ENCODE measurements at places on chromosomes 11 and 22.

GRCh38 chr11:69409812-69410645 is 71.4 kb upstream of the LINC01488 start:
- no peak for DNase-seq

- no peak for DNase-seq
Observed at GRCh38 chr22:42673898-42674401, 24.8 kb upstream of the CYB5R3 start.

GRCh38 chr11:17548444-17548843 is 1.4 kb downstream of the OTOG start:
- DNase-seq = no peak

DNA sequence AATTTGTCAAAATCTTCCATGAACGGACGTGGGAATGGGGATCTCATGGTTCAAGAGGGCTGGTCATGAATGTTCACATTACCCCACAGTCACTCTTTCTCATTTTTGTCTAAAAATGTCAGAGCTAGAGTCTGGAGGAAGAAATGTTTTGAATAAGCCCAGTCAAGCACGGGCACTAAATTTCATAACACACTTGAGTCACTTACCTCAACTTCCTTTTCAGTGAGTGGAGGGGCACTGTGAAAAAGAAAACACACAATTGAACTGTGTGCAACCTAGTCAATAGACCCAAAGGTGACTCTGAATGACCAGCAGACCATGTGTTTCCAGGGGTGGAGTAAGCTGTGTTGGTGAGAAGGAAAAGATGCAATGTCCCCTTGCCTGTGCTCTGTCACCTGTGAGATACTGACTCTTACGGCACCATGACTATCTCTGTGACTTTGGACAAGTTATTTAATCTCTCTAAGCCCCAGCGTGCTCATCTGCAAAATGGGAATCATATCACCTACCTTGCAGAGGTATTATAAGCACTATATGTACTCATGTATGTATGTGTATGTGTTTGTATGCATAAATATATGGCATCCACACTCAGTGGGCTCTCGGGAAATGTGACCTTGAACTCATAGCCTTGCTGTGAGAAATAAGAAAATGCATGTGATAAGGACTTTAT is 38.2 kb upstream of the LYVE1 start:
- DNase-seq = no peak

DNA sequence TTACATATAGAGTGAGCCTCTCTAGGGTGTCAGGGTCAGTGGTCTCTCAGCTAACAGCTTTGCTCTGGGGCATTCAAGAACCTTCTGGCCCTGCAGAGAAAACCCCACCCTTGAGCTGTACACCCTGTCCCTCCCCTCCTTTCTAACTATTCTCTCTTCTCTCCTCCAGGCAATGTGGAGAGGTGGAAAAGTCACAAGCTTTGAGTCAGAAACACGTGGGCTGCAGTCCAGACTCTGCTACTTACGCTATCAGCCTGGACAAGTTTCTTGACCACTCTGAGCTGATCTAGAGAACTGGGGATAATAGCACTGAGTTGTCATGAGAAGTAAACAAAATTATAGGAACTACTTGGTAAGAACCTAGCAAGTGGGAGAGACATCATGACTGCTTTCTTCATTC is 10.7 kb upstream of the FAM83F start:
- no peak for DNase-seq

GRCh38 chr22:45863981-45864751 is 112.8 kb downstream of the WNT7B start:
- DNase-seq = peak; percentile 72

DNA sequence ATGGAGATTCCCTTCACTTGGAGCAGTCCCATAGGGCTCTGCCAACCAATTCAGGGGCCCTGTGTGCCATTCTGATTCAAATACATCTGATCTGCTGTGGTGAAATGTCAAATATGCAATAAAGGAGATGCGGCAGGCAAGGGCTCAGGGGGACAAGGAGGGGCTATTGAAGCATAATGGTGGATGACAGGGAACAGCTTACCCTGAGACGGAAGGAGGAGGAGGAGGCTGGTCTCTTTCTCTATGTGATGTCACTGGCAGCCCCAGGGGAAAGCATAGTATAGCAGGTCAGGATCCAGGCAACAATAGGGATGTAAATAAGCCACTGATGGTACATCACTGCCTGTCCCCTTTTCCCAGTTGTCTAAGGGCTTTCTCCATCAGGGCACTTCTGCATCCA is 350.9 kb upstream of the SYN3 start:
- DNase-seq = no peak

- DNase-seq = no peak
Observed at GRCh38 chr22:20147237-20147988, 3.4 kb downstream of the CCDC188 start.

DNA sequence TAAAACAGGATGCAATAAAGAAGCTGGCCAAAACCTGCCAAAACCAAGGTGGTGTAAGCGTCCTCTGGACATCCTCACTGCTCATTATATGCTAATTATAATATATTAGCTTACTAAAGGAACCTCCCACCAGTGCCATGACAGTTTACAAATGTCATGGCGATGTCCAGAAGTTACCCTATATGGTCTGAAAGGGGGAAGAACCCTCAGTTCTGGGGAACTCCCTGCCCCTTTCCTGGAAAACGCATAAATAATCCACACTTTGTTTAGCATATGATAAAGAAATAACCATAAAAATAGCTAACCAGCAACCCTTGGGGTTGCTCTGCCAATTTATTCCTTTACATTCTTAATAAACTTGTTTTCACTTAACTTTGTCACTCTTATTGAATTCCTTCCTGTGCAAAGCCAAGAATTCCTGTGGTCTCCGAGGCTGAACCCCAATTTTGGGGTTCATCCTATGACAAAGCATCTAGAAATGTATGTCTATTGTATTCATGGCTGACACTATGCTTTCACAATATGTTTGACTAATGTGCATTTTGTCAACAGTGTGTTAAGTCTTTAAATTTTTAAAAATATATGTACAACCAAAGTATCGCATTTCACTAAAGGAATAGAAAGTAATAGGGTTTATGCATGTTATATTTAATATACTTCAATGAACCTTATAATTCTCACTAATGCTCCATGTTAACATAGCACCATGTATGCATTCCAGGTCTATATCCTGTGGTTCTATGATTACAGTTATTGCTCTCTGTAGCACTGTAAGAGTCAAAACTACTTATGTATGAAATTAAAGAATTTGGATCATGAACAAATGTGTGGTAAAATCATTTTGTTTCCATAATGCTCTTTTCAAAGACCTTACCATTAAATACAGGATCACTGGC is 25.1 kb downstream of the LGR4 start:
- DNase-seq = no peak

- DNase-seq = no peak
Observed at GRCh38 chr11:2465202-2466068, 20.6 kb downstream of the KCNQ1 start.

- peak; percentile 79 for DNase-seq
Observed at GRCh38 chr11:1693327-1694063, 3.5 kb upstream of the KRTAP5-6 start.

DNA sequence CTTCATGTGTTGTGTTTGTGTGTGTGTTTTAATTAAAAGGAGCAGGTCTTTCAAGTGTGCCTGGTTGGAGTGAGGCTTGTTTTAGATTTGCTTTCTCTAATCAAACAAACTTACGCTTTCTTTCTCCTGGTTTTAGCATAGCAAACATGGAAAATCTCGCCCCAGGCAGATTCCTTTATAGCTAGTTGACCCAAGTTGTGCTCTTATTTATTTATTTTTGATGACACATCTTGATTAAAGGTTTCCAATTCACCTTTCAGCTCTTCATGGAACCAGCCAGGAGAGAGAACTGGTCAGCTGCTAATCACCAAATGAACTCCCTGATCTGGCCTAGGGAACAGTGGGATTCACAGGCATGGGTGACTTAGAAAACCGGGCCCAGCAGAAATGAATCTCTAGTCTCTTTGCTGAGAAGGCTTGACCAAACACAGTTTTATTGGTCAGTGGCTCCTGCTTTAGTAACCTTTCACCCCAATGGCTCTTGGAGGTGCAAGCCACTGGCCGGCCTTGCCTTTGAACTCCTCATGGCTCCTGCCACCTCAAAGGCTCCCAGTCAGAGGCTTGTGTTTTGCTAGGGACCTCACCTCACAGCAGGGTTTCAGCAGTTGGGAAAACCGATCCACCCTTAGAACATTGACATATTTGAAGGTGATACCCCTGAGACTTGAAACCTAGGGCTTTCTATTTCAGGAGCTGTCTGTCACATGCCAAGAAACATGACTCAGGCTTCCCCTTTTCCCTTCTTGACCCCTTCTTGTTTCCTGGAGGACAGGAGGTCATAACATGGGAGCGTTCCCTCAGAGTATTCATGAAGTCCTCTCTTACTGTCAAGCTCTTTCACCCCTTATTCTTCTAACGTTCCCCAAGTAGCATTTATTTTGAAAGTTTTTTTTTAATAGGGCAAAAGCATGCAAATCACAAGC is 48.8 kb downstream of the EXT2 start:
- DNase-seq = no peak

- no peak for DNase-seq
Observed at GRCh38 chr11:134579724-134580609, 167.9 kb upstream of the B3GAT1 start.

DNA sequence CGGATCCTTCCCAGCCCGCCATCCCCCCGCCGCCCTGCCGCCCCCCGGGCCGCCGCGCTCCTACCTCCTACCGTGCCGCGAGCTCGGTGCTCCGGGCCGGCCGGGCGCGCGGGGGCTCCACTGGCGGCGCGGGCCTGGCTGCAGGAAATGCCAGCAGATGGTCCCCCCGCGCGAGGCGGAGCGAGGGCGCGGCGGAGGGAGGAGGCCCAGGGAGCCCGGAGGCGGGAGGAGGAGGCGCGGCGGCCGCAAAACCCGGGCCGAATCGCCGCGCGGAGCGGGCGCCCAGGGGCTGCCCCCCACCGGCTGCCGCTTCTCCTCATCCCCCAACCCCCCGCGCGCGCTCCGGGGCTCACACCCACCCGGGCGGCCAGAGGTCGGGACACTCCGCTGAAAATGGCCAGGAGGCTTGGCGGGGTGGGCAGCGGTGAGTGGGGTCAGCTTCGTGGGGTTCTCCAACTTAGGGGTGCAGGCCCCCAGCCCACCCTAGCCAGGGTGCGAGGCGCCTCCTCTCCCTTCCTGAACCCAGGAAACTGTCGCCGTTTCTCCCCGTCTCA is at the start of gene OSBPL5:
OSBPL5 (minus strand) TSS at position 159 of the 554 bp plus-strand sequence. CDS start 36,162 bp downstream, outside the sequence.
- no peak for DNase-seq

- no peak for DNase-seq
Observed at GRCh38 chr11:35677904-35678303, 15.3 kb downstream of the TRIM44 start.

DNA sequence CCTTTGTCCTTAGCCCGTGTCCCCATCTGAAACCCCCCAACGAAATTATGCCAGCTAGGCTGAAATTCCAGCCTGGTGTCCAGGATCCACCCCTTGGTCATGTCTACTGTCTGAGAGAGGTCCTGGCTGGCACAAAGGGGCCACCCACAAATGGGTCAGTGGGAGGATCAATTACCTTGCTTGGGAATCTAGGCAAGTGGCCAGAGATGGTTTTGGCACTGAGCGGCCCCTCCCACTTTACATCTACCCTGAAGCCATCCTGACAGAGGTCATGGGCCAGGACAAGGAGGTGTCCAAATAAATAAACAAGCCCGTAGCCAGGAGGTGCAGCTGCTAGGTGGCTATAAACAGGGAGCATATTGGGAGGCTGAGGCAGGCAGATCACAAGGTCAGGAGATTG is 311.5 kb downstream of the MN1 start:
- no peak for DNase-seq

DNA sequence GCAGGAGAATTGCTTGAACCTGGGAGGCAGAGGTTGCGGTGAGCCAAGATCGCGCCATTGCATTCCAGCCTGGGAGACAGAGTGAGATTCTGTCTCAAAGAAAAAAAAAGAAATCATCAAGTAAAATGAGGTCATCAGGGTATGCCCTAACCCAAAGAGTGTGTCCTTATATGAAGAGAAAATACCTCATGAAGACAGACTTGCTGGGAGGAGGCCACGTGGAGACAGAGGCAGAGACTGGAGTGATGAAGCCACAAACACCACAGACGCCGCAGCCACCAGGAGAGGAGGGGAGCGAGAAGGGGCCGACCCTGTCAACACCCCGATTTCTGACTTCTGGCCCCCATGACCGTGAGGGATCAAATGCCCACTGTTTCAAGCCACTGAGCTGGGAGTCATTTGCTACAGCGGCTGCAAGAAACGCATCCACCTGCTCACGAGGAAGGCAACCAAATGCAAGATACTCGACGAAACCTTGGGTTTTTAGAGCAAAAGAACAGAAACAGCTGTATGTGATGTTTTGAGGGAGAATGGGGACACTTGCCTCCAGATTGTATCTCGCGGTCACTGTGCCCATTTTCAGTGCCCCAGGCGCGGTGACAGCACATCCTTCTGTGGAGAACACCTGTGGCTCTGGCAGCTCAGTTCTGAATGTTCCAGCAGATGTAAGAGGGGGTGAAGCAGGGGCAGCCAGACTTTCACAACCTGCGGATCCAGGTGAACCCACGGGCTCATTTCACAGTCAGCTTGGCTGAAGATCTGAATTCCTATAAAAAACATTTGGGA is 1317.2 kb downstream of the TBC1D22A start:
- DNase-seq = no peak

- no peak for DNase-seq
Observed at GRCh38 chr11:134882141-134882540, 470.1 kb upstream of the B3GAT1 start.

GRCh38 chr11:96149743-96150555 is 193.0 kb downstream of the MAML2 start:
- DNase-seq = no peak

DNA sequence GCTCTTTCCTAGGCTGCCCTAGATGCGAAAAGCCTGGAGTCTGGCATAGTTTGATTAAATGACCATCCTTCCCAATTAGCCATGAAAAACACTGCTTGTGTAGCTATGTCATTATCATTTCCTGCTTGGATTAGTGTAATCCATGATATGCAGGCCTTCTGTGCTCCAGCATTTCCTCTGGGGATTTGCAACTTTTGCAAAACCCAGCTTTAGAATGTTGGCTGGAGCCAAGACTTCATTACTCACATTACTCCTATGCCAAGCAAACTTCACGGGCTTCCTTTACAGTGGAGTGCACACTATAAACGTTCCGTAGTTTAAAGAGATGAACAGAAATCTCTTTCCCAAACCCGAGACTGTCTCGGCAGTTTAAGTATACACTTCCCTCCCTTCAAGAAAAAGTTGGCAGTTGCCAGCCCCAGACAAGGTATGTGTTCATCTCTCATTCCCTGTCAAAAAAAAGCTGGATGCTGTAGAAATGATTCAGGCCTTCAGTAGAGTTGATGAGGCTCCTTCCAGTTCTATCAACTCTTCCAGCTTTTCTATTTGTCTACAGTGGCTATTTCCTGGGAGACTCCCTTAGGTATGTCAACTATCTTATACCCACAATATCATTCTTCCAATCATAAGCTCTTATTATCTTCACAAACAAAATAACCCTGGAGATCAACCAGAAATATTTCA is 180.0 kb downstream of the MAML2 start:
- DNase-seq = no peak

GRCh38 chr11:134045799-134046635 is 22.9 kb upstream of the JAM3 start:
- no peak for DNase-seq

DNA sequence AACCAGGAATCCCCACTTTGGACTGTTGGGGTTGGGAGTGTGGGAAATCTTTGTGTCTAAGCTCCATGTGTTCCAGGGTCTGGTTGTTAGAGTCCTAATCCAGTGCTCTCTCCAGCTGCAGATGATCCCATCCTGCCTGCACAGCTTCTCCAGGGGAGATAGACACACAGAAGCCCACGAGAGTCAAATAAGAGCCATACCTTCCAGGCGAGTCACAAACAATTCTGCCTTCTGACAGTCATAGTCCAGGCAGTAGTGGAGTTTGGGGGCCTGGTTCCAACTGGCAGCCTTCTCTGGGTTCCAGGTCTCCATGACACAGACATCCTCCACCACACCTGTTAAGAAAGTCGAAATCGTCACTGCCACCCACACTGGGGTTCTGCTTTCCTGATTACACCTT is 32.1 kb downstream of the SYT13 start:
- DNase-seq = no peak
